ENCODE measurements at places on chromosomes 11 and 22.
A peak's percentile ranks its signal among the peaks of the same experiment; 100 is the strongest.

DNA sequence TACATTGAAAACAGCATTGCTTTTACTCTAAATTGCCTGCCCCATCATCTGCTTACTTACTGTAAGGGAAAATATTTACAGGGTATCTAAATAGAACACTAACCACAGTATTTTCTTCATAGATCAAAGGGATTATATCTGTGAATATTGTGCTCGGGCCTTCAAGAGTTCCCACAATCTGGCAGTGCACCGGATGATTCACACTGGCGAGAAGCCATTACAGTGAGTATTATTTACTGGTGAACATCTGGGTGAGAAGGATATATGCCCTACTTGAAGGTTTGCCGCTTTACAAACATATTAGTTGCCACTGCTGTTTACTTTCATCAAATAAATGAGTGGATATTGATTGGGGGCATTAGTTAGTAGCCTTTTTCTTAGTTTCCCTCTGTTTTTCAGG lies 5.9 kb upstream of the CNTF start:
- no peak for DNase-seq

GRCh38 chr22:19086896-19087295 lies 35.3 kb downstream of the DGCR2 start:
- DNase-seq: no peak

DNA sequence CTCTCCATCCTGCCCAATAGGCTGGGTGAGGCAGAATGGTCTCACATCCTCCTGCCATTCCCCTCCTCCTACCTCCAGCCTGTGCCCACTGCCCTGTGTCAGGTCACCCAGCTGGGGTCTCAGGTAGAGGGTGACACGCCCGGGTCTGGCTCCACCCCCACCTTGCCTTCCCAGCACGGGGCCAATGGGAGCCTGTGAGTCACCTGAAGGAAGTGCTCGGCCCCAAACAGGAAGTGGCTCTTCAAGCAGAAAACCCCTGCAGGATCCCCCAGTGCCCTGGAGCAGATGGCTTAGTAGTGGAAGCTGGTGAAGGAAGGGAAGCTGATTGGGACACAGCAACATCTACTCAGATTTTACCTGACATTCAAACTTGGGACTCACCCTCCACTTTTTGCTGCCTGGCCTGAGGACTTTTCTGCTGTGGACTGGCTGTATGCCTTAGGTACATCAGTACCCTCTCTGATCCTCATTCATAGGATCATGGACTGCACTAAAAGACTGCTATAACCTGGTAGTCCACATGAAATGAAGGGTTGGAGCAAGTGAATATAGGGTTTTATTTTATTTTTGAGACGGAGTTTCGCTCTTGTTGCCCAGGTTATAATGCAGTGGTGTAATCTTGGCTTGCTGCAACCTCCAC lies 33.4 kb downstream of the GDPD5 start:
- DNase-seq: peak; percentile 40

DNA sequence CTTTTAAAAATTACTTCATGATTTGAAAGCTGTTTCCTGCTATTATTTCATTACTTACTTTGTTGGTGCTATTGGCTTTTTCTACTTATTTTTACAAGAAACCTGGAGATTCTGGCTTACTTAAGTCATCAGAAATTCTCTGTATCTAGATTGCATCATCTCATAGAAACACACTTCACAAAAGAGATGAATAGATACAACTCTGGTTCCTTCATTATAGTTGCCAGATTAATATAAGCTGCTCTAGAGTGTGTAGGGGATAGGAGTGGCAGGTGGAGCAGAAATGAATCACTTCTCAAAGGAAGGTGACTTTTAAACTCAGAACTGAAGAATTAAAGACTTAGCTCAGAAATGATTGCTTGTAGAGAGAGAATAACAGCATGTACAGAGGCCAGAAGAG lies 20.0 kb downstream of the CYP2R1 start:
- DNase-seq: no peak

GRCh38 chr22:22929381-22930221 lies 42.0 kb downstream of the IGLL5 start:
- no peak for DNase-seq
